ENCODE measurements at places on chromosomes 12 and 14.
A peak's percentile ranks its signal among the peaks of the same experiment; 100 is the strongest.

DNA sequence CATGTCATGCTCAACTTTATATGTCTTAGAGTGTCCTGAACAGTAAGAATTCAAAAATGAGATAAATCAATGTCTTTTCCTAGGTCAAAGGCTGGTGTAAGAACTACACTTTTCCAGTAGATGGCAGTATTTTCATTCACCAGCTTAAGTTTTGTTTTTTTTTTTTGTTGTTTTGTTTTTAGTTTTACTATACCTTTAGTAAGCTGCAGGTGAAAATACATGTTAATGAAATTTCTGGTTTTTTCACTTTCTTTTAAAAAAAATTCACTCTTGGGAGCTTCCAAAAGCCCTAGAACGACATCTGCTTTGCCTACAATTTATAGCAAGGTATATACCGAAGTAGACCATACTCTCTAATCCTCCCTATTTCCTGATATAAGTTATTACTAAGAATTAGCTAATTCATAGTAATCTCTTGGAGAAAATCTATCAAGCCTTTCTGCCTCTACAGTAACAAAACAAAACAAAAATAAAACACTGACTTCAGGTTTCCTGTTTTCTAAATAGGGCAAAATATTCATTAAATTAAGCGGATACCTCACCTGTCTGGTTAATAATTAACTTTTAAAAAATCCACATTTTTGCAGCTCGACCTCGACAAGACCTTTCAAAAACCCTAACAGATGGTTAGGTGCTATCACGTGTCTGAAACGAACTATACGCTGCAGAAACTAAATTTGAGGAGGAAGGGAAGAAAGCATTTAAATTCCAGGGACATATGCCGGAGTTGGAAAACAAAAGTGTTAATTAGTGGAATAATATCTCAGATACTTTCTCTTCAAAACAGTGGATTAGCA is 2.7 kb upstream of the SAMD4A start:
- no peak for DNase-seq

- no peak for DNase-seq
Observed at GRCh38 chr14:45902241-45902640, 649.2 kb upstream of the MIS18BP1 start.

GRCh38 chr14:93160353-93160801 is 24.3 kb downstream of the MOAP1 start:
- DNase-seq = no peak

- DNase-seq = no peak
Observed at GRCh38 chr12:104536841-104537240, 80.1 kb downstream of the CHST11 start.

DNA sequence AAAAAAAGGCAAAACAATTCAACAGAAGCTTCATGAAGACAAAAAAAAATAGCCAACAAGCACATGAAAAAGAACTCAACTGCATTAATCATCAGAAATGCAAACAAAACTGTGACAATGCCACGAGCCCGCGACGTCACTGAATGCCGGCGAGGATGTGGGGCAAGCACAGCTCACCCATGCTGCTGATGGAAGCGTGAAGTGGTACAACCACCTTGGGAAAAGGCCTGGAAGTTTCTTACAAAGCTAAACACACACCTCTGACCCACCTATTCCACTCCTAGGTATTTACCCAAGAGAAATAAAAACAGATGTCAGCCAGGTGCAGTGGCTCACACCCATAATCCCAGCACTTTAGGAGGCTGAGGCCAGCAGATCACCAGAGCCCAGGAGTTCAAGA is 10.5 kb downstream of the BTBD6 start:
- DNase-seq = no peak

GRCh38 chr12:131860472-131861260 is 32.5 kb downstream of the MMP17 start:
- DNase-seq = peak; percentile 50

GRCh38 chr12:13595536-13596443 is 385.6 kb downstream of the GRIN2B start:
- no peak for DNase-seq

DNA sequence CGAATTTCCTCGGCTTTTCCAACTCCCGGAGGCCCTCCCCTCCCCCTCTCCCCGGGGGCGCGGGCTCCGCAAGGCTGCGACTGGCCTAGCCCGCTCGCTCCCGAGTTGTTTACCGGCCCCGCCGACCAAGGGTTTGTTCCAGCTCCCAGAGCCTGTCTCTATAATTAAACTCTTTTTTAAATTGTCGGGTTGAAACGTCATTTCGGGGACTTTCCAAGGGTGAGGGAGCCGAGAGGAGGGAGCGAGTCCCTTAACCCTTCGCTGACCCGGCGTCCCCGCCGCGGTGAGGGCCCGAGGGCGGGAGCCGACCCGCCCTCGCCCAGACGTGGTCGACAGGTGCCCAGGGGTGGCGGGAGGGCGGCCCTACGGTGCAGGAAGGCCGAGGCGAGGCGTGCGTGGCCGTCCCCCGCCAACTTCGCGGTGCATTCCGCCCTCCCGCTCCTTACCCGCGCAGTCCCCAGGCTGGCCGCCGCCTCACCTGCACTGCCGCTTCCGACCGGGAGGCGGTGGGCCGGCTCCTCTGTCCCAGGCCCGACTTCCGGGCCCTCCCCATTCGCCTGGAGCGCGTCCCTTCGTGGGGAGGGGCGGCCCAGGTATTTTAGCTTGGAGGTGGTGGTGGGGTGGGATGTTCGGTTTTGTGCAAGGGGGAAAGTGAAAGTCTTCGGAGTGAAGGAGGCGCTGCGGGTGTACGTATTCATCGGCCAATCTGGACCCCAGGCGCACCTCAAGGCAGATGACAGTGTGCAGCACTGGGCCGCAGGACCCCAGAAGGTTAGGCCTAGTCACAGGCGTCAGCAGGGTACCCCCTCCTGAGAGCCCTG is 2.9 kb upstream of the ZFP36L1 start:
- DNase-seq = no peak

GRCh38 chr12:46919666-46920400 is 94.0 kb upstream of the SLC38A4 start:
- no peak for DNase-seq

Data from NCI-H1436 treated with DMSO at 0.1 percent for 48 hours (cell line).